ENCODE measurements at places on chromosomes 7 and 10.

GRCh38 chr7:1692515-1693418 lies 22.7 kb downstream of the ELFN1 start:
- no peak for DNase-seq

DNA sequence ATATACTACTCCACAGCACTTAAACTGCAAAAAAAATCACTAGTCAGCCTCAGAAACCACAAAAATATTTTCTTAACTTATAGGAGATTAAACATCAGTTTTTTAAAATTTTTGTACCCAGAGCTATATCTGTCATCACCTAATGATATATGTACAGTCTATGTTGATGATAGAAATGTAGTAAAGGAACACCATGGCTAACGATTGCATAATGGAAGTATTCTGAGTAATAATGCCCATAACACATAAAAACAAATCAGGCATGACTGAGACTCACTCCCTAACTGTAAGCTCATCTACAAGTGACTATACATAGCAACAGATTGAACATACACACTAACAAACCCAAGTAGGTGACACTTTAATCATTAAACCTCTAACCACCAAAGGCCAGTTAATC lies 51.3 kb downstream of the TSPAN12 start:
- DNase-seq, result no peak

DNA sequence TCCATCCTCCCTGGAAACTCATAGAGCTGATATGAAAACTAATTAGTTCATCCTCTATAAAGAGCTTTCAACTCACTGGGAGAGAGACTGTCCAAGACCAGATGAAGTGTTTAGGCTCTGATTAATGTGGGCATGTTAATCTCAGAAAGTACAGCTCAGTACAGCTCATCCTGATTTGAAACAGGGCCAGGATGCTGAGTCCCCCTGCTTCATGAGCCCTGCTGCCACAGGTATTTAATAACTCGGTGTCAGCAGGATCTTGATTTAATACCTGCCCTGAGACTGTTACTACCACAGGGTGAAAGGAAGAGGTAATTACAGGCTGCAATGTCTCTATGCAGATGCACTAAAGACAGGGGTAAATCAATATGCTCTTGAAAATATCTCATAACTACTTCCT lies 10.8 kb downstream of the LMOD2 start:
- DNase-seq, result no peak

DNA sequence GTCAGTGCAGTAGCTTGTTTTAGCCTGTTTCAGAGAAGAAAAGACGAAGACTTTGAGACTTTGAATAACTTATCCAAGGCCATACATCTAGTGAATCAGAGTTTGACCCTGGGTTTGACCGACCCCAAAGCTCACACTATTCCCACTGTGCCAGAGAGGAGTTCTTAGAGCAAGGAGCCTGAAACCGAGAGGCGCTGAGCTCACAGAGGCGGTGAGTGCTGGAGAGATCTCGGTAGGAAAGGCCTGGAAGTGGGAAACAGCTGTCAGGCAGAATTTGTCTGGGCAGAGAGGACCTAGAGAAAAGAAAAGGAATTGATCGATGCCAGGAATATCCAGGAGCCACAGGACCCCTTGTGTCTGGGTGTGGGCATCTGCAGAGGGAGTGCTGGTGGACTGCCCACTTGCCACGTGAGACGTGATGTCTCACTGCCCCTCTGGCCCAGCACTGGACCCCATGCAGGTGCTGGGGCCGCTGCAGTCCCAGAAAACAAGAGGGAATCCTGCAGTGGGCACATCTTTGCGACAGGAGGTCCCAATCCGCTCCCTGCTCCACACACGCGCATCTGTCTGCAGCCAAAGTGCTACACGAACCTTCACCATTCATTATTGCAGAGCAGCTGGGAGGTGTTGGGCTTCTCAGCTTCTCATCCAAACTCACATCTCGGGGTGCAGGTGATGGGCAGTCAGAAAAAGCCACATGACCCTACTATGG lies 6.2 kb downstream of the CALML3 start:
- DNase-seq, result no peak

DNA sequence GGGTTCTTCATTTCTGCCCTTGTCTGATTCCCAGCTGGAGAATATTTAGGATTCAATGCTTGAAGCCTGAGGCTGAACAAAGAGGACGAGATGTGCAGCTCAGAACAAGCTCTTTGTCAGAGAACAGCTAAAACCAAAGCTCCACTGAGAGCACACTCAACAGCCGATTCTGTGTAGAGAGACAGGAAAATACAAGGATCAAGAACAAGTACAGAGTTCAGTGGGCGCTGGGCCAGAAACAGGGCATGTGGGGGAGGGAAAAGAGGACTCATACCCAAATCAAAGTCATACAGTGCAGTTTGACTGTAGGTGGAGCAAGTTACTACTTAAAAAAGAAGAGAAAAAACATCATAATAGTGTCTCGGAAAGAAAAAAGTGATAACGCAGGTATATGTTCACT lies at the start of gene AGMO:
Gene AGMO (minus strand): TSS at position 181 of the 400 bp plus-strand sequence.
- DNase-seq, result no peak

- no peak for DNase-seq
These were observed 17.6 kb upstream of the RASGEF1A start for GRCh38 chr10:43284341-43284910.

DNA sequence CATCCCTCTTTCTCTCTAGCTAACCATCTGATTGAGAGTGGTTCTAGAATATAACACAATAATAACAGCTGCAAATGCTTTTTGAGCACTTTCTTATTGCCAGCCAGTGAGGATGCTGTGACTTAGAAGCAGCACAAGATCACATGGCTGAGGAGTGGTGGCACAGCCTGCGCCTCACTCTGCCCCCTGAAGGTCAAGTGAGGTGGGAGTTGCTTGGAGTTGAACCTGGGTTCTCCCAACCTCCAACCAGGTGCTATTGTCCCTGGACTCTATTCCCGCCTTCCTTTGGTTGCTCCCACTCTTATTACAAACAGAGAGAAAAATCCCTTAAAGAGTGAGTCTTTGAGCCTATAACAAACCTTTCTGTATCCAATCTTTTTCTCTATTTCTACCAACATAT lies 280.3 kb upstream of the PODXL start:
- DNase-seq, result no peak

- DNase-seq, result no peak
These were observed 25.5 kb upstream of the INMT start for GRCh38 chr7:30726296-30727006.

GRCh38 chr10:112842832-112843360 lies 107.2 kb upstream of the TCF7L2 start:
- no peak for DNase-seq

DNA sequence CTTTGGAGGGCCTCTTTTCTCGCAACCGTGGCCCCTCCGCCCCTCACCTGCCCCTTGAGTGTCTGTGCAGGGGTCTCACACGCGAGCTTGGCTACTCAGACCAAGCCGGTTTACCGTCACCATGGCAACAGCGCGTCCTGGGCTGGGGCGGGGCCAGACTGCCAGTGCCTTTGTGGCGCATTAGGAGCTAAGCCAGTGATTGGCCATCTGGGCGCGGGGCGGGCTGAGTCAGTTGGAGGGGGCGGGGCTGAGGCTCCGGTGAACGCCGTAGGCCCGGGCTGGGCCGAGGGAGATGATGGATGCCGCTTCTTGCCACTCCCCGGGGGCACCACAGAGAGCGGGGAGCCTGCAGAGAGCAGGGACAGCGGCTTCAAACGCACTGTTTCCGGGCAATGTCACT lies 48.7 kb upstream of the FXYD4 start:
- DNase-seq, result peak; percentile 56

DNA sequence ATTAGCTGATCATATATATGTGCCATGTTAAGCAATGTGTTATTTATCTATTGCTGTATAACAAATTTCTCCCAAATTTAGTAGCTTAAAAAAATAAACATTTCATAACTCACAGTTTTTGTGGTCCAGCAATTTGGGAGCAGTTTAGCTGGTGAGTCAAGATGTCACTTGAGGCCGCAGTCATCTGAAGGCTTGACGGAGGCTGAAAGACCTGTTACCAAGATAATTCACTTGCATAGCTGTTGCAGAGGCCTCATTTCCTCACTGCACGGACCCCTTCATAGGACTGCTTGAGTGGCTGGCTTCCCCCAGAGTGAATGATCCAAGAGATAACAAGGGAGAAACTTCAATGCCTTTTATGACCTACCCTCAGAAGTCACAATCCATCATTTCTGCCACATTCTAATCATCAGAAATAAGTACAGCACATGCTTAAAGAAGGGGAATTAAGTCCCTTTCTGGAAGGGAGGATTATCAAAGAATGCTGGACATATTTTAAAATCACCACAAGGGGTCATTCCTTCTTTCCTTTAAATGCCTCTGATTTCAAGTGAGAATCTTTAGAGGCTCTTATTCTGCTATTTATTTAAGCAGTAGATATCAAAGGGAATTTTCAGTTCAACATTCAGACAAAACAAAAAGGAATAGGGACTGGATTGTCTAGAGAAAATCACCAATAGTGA lies 10.5 kb upstream of the SRPK2 start:
- DNase-seq, result no peak

GRCh38 chr7:620885-621284 lies 101.2 kb upstream of the PDGFA start:
- DNase-seq, result no peak

DNA sequence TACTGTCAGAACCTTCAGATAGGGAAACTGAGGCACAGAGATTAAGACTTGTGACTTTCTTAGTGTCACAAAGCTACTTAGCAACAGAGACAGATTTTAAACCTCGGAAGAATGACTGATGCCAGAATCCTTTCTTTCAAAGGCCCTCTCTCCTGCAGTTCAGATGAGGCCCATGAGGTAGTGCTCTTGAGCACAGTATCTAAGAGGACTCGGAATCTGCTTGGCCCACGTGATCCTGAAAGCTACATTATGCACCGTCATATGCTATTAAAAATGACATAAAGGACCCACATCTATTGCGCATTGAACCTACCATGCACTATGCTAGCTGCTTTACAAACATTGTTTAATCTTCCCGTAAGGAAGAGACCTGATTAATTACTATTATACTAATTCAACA lies 355.9 kb downstream of the SFMBT2 start:
- DNase-seq, result no peak

DNA sequence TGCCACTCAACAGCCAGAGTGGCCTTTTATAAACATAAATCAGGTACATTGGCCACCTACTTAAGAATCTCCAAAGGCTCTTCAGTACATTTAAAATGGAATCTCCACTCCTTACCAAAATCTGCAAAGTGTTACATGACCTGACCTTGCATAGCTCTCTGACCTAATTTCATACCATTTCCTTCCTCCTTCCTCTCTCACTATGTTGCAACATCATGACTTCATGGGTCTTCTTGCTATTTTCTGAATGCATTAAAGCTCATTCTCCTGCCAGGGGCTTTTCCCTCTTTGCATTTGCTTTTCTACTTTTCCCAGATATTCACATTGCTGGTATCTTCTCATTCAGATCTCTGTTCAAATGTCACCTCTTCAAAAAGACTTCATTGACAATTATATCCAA lies 22.1 kb upstream of the PPP1R17 start:
- DNase-seq, result no peak

DNA sequence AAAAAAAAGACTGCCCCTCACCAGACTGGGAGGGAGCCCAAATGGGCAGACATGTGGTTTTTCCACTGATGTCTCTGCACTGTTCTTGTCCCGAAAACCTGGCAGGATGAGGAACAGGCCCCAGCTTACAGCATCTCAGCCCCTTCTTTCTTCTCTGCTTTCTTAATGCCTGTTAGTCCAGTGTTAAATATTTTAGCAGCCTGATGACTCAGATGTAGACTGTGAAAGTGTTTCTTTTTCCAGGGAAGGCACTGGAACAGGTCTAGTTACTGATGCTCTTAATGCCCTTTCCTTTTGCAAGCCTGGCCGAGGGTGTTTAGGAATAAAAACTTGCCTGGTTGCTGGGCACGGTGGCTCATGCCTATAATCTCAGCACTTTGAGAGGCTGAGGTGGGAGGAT lies 107.7 kb downstream of the TACC2 start:
- DNase-seq, result no peak

DNA sequence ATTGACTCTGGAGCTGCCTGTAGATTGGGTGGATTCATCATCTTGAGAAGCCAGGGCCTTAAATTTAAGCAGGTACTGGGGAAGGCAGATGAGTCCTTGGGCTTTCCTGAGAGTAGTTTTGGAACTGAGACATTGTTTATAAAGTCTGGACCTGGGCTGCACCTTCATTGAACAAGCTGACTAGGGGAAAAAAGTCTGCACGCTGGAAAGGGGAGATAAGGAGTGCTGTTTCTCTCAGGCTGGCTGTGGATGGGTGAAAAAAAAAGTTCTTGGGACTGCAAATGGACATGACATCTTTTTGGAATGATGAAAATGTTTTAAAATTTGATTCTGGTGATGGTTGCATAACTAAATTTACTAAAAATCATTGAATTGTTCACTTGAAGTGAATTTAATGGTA lies 12.0 kb downstream of the SEC24C start:
- DNase-seq, result no peak

- DNase-seq, result no peak
These were observed 9.8 kb downstream of the AFAP1L2 start for GRCh38 chr10:114394531-114394930.

DNA sequence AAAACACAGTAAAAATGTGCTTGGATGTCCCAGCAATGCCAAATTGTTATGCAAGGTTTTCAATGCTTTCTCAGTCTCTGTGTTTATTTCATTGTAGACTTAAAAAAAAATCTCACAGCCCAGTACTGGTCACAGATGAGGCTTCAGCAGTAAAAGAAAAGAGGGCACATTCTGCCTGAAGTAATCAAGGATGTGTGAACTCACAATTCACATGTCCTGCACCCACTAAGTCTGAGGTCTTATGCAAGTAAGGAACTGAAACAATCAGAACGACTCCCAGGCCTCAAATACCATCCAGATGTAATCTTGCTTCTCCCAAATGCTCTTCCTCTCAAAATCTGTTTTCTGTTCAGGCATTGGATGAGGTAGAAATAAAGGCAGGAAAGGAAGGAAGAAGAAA lies 33.7 kb downstream of the ADRB1 start:
- no peak for DNase-seq

DNA sequence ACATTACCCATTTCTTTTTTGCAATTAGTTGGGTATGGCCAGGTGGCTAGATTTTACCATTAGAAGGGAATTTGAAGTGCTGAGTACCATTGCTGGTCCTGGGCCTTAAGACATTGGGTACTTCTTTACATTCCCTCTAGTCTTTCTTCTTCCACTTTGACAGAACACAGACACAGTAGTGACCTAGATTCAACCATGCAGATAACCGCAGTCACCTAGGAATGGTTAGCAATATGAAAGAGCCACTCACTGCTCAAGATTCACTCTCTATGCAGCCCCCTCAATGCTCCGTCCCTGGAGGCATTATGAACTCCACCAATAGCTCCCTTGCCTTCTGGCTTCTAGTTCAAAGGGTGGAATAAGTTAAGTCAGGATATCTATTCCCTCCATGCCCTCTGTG lies 16.2 kb upstream of the PON1 start:
- no peak for DNase-seq

DNA sequence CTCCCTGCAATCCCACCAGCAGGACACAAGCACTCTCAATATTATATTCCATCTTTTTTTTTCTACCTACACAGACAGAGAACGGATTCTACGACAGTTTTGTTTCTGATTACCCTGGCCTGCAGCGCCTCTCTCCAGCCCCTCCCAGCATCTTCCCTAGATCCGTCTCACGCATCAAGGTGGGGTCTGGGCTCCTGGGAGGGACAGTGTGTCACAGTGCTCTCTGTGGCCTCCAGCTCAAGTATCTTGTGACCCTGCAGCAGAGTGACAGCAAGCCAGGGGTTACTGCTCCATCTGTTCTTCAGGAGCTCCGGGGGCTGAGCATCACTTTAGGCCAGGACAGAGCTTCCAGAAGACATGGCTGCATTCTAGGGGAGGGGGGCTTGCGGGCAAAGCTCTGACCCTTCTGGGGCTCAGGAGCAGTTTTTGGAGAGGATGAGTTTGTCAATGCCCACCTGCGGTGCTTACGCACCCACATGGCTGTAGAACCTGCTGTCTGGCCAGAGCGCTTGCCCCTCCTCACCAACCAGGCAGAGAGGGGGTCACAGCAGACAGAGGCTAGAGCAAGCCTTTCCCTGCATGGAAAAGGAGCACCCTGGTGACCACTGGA lies 22.6 kb downstream of the MYO1G start:
- no peak for DNase-seq

All from activated CD8-positive, alpha-beta memory T cell treated with anti-CD3 and anti-CD28 coated beads for 1 hour (primary cell).